ENCODE measurements at places on chromosomes 5 and 9.
A peak's percentile ranks its signal among the peaks of the same experiment; 100 is the strongest.

- no peak for DNase-seq
These were observed 90.1 kb downstream of the STARD4 start for GRCh38 chr5:111422245-111422644.

GRCh38 chr5:156096259-156096658 lies 230.7 kb upstream of the SGCD start:
- no peak for DNase-seq

- DNase-seq: no peak
These were observed 297.1 kb upstream of the CD180 start for GRCh38 chr5:67493676-67494075.

- no peak for DNase-seq
These were observed 32.9 kb upstream of the IFNK start for GRCh38 chr9:27491154-27491553.

- DNase-seq: no peak
These were observed 214.1 kb downstream of the HSPA4 start for GRCh38 chr5:133265720-133266526.

DNA sequence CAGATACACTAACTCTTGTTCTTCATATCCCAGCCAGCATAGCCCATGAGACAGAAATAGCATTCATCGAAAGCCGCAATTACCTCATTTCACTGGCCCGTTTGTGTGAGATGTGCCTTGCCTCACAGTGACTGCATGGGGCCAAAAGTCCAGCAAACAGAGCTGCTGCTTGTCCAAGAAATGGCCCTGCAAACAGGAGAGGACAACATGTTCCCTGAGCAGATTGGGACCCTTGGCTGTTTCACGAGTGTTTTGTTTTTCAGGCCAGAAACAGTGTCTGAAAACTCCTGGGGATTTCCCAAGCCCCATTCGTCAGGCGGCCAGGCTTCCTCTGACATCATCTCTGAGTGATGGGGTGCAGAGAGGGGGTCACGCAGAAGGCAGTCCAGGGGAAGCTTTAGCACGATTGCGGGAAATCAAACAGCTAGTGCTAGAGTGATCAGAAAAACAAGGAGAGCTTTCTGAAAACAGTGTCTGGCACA lies 503.6 kb upstream of the PAPPA start:
- DNase-seq: no peak

DNA sequence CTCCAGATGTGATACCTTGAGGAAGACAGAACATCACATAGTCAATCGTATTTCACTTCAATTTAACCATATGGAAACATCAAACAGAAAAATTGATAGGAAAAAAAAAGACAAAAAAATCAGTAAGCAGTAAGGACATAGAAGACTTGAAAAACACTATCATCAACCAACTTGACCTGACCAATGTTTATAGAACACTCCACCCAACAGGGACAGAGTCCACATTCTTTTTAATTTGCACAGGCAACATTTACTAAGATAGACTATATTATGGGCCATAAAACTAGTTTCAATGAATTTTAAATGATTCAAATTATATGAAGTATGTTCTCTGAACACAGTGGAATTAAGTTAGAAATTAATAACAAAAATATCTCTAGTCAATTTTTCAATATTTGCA lies 20.8 kb upstream of the MACIR start:
- DNase-seq: no peak

GRCh38 chr9:4430432-4431261 lies 59.6 kb upstream of the SLC1A1 start:
- DNase-seq: no peak

- peak; percentile 87 for DNase-seq
These were observed 1.5 kb upstream of the GPRIN1 start for GRCh38 chr5:176611435-176611834.

GRCh38 chr5:143495821-143496275 lies 92.4 kb upstream of the NR3C1 start:
- DNase-seq: no peak

DNA sequence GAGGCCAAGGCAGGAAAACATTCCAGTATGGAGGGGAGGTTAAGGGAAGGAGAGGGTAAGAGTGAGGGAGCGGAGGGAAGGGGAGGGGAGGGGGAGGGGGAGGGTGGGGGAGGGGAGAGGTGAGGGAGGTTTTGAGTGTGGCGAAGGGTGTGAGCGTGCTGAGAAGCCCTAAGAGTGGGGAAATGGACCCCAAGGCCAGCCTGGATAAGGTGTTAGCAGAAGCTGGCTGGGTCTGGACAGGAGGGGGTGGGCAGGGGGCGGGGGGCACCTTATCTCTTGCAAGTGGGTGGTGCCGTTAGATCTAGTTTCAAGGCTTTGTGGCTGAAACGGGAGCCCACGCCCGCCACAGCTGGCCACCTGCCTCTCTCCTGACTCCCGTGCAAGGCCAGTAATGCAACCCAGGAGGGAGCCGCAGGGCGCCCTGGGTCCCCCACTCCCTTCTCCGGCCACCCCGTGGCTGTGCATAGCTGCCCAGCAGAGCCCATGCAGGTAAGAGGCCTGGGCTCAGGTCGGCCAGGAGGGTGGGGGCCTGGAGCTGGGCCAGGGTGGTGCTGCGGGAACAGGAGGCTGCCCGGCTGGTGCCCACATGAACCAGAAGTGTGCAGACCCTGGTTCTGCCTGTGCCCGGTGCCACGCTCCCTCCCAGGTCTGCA lies 677 bp downstream of the RNF224 start:
- no peak for DNase-seq

DNA sequence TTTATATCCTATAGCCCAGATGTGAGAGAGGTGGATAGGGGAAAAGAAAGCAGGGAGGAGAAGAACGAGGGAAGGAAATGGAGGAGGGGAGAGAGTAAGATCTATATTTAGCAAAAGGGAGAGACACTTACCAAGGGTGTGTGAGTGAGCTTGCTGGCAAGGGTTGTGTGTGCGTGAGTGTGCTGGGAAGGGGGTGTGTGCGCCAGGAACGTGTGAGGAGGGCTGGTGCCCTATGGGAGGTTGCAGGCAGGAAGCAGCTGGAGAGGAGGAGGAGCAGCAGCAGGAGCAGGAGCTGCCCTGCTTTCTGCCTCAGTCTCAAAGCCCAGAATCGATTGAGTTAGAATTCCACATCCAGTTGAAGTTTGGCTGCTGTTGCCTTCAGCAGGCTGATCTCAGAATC lies 148.3 kb upstream of the RUSC2 start:
- no peak for DNase-seq

- no peak for DNase-seq
These were observed 8.7 kb downstream of the STK10 start for GRCh38 chr5:172178991-172179989.

DNA sequence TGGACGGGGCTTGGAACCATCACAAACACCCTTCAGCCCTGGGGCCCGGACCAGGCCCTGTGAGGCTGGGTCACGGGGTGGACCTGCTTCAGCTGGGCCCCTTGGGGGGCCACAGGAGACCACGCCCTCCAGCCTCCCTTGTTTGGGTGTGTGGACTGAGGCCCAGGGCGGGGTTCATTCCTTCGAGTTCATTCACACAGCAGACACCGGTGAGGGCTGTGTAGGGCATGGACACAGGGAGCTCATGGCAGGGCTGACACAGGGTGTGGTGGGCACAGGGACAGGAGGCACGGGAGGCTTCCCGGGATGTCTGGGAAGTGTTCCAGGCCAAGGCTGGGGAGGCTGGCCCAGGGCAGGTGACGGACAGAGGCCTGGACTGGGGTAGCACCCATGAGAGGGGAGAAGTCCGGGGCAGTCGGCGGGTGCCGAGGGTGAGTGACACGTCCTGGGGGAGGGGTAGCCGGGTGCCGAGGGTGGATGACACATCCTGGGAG lies 8.9 kb downstream of the DNLZ start:
- no peak for DNase-seq

DNA sequence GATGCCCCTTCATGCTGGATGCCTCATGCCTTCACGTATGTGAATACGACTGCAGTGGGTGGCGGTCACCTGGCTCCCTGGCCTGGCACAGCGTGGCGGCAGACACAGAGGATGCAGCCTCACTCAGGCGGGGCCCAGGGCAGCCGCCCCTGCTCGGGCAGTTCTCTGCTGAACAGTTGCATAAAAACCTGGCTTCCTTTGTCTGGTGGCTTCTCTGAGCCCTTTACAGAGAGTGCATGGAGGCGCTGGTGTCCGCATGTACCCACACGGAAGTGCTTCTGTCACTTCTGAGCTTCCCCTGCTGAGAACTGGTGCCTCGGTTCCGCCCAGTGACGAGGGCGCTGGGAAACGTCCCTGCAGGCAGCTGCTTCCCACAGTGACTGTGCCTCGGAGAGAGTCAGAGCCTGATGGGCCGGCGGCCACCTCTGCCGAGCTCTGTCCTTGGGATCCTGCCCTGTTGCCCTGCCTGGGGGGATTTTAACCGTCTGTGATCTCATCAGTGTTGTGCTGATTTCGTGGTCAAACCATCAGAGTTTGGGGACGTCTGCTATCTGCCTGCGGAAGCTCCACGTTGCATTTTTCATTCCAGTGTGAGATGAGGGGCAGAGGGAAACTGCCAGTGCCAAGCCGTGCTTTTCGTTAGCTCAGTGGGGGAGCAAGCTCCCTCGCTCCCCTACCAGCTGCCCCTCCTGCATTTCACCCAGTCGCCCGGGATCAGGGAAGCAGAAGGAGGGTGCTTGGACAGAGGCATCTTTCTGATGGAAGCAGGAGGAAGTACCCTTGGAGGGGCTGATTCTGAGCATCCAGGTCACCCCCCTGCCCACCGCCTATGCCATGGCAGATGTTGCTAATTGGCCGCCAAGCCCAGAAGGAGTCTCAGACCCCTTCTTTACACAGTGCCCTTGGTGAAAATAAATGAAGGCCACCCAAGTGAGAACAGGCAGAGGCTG lies 153.0 kb upstream of the COL5A1 start:
- DNase-seq: no peak

DNA sequence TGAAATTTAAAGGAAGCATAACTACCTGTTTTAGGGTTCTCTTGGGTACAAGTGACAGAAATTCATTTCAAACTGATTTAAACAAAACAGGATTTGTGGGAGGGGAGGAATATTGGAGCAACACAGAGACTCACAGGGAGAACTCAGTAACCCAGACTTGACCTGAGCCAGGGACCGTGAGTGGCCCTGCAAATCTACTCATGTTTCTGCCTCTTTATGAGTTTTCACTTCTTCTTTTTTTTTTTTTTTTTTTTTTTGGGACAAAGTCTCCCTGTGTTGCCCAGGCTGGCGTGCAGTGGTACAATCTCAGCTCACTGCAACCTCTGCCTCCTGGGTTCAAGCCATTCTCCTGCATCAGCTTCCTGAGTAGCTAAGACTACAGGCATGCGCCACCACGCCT lies 405.6 kb upstream of the ZNF608 start:
- DNase-seq: no peak

GRCh38 chr9:88950341-88951154 lies 40.7 kb upstream of the S1PR3 start:
- no peak for DNase-seq

GRCh38 chr5:126004636-126005035 lies 418.6 kb upstream of the GRAMD2B start:
- DNase-seq: no peak

GRCh38 chr5:178119915-178120606 lies 6.7 kb downstream of the N4BP3 start:
- DNase-seq: no peak

DNA sequence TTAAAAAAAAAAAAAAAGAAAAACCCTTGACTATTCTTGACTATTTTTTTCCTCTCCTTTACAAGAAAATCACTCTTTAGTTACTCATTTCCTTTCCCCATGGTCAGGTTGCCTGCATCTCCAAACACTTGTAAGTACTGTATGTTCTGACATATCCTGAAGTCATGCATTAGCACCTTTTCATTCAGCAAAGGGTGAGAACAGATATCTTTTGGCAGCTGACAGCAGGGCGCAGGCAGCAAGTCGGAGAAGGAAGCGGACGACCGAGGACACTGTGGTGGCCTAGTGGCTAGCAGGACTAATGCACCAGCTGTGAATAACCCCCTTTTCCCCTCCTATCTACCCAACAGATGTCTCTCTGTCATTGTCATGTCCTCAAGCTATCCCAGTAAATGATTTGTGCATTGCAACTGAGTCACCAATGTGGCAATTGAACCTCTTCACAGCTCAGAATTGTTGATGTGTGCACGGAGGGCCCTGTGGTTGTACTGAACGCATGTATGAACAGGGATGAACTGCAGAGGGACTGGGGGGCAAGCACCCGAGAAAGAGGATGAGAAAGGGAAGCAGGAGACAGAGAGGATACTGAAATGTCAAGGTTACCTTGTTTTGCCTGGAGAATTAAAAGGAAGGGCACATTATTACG lies 996.0 kb upstream of the ARRDC3 start:
- no peak for DNase-seq

- no peak for DNase-seq
These were observed 14.7 kb upstream of the NIPBL start for GRCh38 chr5:36861871-36862270.

GRCh38 chr5:141747152-141748141 lies 65.4 kb upstream of the ARAP3 start:
- DNase-seq: peak; percentile 63

DNA sequence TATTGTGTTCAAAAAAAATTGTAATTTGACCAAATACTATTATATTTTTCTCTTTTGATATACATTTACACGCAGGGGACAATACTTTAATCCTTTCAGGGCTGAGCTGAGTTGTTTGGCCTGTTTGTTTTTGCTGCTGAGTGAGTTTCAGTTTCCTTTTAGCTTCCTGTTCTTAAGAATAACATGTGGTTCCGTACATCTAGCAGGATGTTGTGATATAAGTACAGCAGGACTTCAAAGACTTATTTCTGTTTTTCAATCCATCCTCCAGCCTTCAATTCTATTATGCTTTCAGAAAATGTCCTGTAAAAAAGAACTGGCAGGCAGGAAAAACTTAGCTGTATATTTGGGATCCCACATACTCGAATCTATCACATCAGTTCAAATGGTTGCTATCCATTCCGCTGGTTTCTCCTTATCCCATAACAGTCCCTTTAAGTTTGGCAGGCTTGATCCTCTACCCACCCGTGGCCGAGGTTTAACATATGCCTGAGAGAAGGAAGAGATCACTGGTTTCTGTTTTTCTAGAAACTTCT lies 1037.3 kb upstream of the ACO1 start:
- DNase-seq: no peak
